ENCODE measurements at places on chromosomes 2 and 18.

GRCh38 chr2:238690511-238690910 lies 157.4 kb upstream of the TWIST2 start:
- DNase-seq: no peak

- no peak for DNase-seq
These were observed 282.5 kb downstream of the SLC8A1 start for GRCh38 chr2:40169430-40169829.

GRCh38 chr18:56522816-56523215 lies 115.6 kb downstream of the TXNL1 start:
- DNase-seq: no peak

DNA sequence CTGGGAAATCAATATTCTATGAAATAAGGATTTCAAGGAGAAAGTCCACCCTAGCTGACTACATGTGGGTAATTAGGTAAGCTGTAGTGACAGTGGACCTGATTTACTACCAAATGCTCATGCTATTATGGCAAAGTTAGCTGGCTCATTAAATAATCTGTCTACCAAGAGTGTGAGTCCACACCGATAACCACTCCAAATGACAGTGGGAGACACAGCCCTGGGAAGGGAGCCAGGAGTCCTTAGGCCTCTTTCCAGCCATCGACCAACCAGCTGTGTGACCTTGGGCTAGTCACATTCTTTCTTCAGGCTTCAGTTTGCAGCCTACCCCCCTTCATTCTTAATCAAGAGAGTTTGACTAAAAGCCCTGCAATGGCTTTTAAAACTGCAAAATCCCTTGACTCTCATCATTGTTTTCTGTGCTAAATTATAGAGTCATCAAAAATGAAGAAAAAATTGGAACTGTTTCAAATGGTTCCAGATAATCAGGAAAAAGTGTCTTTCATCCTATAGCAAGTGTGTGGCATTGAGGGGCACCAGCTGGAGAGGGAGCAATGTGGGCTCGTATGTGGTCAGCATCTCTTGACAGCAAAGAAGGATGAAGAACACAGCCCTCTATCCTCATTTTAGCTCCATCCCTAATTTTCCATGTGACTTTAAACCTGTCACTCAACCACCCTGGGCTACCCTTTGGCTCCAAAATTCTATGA lies 45.6 kb upstream of the SLC14A2 start:
- no peak for DNase-seq

DNA sequence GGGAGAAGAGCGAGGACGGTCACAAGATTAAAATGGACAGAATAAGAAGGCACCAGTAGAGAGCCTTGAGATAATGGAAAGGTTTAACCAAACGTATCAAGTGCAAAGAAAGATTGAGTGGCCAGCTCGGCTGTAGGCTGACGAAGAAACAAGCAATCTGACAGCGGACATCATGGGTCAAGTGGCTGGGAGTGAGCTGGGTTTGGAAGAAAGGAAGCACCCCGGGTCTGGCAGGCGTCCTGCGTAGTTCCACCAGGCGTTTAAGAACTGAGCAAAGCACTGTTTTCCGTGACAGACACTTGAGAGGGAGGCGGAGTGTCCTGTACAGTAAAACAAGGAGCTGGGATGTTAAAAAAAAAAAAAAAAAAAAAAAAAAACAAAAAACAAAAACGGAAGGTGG lies 27.1 kb downstream of the DAPL1 start:
- DNase-seq: no peak

- no peak for DNase-seq
These were observed 327.3 kb downstream of the SMAD2 start for GRCh38 chr18:47603158-47603557.

- no peak for DNase-seq
These were observed 12.0 kb upstream of the RAB31 start for GRCh38 chr18:9696112-9696511.

DNA sequence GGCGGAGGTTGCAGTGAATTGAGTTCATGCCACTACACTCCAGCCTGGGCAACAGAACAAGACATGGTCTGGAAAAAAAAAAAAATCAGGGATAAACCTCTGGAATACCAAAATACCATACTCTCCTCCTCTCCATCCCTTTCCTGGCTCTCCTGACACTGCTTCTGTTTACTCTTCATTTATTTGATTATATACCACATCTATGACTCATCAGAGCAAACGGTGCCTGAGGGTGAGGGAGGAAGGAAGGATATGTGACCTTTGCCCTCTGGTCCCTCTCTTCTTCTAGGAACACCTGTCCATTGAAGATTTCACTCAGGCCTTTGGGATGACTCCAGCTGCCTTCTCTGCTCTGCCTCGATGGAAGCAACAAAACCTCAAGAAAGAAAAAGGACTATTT lies 30.0 kb downstream of the VIL1 start:
- no peak for DNase-seq

- DNase-seq: no peak
These were observed 173.3 kb upstream of the ZFP36L2 start for GRCh38 chr2:43399515-43400264.

- DNase-seq: no peak
These were observed 520.3 kb downstream of the SOX11 start for GRCh38 chr2:6212491-6212890.

- no peak for DNase-seq
These were observed 530.0 kb downstream of the ZNF804A start for GRCh38 chr2:185128346-185128745.

GRCh38 chr2:240893363-240893844 lies 2.6 kb downstream of the MAB21L4 start:
- no peak for DNase-seq

GRCh38 chr18:74064510-74064909 lies 83.1 kb downstream of the FBXO15 start:
- no peak for DNase-seq

- DNase-seq: no peak
These were observed 316.9 kb upstream of the REV1 start for GRCh38 chr2:99806758-99807157.

DNA sequence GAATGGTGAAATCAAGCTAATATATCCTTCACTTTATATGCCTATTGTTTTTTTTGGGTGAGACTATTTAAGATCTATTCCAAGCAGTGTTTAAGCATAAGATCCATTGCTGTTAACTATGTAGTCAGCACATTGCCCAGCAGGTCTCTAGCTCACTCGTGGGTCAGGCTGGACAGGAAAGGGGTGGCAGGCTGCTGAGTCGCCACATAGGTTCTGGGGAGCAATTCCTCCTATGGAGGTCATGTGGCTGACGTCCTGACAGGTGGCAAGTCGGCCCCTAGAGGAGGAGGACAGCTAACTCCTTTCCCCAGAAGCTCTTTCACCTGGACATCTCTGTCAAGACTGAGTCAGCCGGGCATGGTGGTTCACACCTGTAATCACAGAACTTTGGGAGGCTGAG lies 13.9 kb upstream of the RAB31 start:
- no peak for DNase-seq

All from esophagus squamous epithelium (tissue), 5 donors.